ENCODE measurements at places on chromosomes 16 and 17.
A peak's percentile ranks its signal among the peaks of the same experiment; 100 is the strongest.

GRCh38 chr16:899683-900060 lies 71.1 kb downstream of the LMF1 start:
- no peak for DNase-seq

GRCh38 chr17:41962768-41963434 lies 3.7 kb upstream of the CNP start:
- peak; percentile 49 for DNase-seq

DNA sequence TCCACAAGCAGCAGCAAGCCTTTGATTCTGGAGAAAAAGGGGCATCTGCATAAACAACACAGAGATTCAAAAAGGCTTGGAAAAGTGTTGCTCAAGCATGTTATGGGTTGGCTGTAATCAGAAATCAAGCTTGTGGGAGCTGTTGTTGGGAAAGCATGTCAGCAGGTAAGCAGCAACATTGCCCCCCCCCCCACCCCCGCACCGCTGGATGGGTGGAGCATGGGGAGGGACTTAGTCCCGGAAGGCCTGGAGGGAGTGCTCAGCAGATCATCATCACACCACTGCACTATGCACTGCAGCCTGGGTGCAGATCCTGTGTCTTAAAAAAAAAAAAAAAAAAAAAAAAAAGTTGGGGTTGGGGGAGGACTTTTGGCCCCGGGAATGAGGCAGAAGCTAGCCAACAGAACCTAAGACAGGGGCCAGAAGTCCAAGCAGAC lies 16.8 kb upstream of the AKAP1 start:
- DNase-seq = peak; percentile 24

- DNase-seq = no peak
Observed at GRCh38 chr17:10034719-10035475, 129.8 kb upstream of the RCVRN start.

GRCh38 chr17:61128661-61129115 lies 271.0 kb upstream of the TBX2 start:
- no peak for DNase-seq

- DNase-seq = no peak
Observed at GRCh38 chr17:31148205-31148604, 53.4 kb downstream of the NF1 start.

DNA sequence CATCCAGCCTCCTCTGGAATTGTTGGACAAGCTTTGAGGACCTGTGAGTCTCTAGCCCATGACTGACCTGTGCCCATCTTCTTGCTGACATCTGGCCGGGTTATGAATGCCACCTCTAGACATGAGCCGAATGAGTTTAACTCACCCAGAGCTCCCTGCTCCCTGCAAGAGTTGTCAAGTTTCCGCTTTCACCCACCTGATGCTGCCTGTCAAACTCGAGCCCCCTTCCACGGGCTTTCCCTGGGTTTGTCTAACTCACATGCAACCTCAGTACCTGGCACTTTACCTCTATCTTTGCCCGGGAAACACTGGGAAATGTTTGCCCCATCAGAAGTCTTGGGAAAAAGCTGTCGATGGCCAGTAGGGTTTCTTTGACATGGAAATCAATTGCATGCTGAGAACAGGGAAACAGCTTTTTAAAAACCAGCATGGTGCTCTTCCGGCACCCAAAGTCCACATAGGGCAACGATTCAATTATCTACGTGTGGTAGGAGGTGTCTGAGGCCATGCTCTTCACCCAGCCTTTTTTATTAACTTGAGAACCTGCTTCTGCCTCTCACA lies 33.8 kb upstream of the DNAH17 start:
- no peak for DNase-seq

- DNase-seq = no peak
Observed at GRCh38 chr16:35794896-35795295, 2335.5 kb downstream of the TP53TG3F start.

- peak; percentile 72 for DNase-seq
Observed at GRCh38 chr17:39863918-39864746, at the start of gene IKZF3. Gene IKZF3 (minus strand): TSS chr17:39864312. CDS start chr17:39864126, 186 bp downstream.
